ENCODE measurements at places on chromosomes 4 and X.

DNA sequence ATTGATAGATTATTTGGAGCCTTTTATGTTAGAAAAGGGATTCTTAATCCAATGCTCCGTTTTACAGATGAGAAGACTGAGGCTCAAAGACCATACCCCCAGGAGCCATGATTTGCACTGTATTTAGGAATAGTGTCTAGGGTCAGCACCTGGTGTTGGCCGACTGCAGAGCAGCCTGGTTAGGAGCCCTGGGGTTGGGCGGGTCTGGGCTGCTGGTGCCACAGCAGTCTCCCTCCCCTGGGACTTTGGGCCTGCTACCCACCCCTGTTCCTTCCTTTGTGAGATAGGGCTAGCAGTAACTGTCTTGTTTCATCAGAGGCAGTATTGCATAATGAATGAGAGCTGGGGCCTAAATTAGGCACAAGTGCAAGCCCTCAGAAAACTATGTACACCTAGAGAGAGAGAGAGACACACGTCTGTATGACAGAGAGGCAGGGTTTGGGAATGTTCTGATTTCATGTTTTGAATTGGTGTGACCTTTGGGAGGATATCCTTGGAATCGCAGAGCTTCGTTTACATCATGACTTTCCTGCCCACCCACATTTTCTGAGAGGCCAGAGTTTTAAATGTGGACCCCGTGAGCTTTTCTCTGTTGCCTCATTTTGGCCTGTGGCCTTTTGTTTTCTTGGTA is 111.7 kb downstream of the PTTG2 start:
- no peak for DNase-seq

GRCh38 chr4:89759426-89759825 is 77.5 kb downstream of the SNCA start:
- DNase-seq = no peak

DNA sequence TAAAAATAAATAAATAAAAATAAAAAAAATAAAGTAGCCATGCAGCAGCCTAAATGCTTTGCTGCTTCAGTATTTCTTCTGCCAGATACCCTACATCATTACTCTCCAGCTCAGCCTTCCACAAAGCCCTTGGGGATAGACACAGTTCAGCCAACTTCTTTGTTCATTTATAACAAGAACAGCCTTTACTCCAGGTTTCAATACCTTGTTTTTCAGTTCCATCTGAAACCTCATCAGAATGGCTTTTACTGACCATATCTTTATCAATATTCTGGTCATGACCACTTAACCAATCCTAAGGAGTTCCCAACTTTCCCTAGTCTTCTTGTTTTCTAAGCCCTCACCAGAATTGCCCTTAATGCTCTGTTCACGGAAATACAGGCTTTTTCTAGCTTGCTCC is 128.3 kb upstream of the MED14 start:
- no peak for DNase-seq

DNA sequence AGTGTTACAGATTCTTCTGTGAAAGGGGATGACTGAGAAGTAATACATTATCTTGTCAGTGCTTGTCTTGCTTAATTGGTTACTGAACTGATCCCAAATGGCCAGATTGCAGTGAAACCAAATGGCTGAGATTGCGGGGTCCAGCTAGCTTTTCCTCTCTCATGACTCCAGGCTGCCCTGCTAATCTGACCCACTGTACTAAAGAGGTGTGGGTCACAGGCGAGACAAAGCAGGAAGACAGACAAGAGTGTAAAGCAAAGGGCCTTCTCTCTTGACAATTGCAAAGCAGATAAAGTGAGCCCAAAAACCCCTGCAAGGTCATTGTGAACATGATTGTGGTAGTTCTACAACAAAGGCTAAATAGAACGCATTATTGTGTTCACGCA is 2.1 kb downstream of the TMEM150C start:
- DNase-seq = no peak

GRCh38 chrX:9859711-9860555 is 73.7 kb downstream of the SHROOM2 start:
- DNase-seq = no peak

DNA sequence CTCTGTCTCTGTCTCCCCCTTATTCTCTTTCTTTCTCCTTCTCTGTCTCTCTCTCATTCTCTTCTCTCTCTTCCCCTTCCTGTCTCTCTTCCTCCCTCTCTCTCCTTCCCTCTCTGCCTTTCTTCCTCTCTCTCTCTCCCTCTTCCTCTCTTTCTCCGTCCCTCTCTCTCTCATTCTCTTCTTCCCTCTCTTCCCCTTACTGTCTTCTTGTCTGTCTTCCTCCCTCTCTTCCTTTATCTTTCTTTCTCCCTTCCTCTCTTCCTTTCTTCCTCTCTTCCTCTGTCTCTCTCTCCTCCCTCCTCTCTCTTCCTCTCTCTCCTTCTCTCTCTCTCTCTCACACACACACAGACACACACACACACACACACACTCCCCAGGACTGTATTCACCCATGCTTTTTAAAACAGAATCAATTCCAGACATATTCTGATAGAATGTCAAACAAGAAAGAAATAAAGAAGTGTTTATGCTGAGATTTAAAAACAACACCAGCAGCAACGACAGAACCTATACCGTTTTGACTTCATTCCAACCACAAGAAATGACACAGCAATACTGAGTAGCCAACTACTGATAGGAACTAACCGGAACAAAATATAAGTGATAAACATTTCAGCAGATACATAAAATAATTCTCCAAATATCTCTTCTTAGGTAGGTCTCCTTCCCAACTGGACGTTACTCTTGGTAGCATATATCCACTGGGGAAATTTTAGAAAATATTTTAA is 296.7 kb downstream of the ASMT start:
- DNase-seq = no peak

DNA sequence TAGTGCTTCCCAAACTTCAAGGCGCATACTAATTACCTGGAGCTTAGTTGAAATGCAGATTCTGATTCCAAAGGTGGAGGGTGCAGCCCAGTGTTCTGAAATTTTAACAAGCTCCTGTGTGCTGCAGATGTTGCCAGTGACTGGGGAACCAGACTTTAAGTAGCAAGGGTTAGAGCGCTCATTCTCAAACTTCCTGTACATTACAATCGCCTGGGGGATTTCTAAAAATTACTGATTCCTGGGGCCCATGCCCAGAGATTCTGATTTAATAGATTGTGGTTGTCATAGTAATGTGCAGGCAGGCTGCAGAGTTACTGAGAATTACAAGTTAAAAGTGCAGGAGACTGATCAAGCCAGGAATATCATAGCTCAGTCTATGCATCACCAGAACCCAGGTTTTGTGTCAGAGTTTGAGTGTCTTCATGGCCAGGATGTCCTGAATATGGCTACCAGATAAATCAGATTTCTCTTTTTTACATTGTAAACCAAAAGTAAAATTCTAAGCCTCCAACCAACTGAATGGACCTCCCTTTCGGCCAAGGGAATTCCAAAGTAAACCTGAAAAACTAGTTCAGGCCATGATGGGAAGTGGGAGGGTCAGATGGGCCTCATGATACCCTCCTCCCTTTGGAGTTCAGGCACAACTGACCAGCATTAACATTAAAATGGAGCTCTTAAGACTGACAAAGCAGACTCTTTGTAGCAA is 121.6 kb downstream of the ATXN3L start:
- no peak for DNase-seq

GRCh38 chr4:87530868-87531267 is 1.7 kb upstream of the SPARCL1 start:
- DNase-seq = no peak

DNA sequence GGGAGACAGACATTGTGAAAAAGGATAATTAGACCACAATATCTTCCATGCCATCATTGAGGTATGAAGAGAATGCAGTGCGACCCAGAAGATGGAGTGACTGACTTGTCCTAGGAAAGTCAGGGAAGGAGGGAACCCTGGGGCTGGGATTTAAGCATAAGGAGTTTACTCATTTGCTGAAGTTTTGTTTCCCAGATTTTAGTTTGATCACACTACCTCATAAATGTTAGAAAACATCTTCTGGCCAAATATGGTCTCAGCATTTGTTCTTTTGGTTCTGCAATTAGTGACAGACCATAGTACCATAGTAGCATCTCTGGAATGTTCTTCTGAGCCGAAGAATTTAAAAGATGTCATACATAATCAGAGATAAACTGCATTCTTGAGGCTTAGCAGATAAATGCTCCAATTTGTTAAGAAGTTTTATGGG is 96.5 kb upstream of the PGRMC2 start:
- no peak for DNase-seq

DNA sequence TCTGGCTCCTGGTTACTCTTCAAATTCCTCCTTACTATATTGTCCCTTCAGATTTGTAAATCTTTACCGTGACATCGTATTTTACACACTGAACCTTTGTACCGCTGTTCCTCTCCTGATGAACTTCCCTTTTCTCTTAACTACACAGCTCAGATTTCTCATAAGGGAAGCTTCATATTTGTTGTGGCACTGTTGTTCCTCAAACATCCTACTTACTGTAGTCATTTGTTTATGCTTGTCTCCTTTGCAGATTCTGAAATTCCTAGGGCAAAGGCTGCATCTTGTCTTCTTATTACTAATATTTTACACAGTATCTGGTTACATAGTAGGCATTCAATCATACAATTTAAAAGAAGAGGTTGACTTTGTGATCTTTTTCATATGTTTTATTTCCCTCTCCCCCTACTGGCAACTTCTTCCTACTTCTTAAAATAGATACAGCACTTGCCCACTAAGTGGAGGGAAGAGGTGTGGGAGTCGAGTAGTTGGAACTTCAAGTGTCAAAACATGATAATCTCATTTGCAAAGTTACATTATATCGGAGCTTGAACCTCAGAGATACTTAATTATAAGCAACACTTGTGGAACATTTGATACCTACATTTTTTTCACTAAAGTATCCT is 50.0 kb downstream of the TET2 start:
- DNase-seq = no peak

DNA sequence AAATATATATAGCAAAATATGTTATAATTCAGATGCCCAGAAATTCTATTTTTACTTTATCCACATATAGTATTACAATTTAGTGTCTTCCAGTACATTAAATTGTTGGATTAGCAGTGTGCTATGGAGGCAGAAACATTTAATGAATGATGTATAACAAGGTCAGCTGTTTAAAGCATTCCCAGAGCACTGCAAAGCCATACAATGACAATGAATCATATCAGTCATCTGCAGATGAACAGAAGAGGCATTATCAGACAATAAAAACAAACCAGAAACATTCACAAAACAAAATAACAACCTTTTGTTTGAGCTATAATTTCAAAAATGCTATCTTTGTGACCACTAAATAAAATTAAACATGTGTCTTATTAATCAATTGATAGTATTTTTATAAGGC is 524.2 kb downstream of the FAT4 start:
- DNase-seq = no peak

GRCh38 chr4:116942315-116942714 is 143.1 kb downstream of the TRAM1L1 start:
- no peak for DNase-seq

DNA sequence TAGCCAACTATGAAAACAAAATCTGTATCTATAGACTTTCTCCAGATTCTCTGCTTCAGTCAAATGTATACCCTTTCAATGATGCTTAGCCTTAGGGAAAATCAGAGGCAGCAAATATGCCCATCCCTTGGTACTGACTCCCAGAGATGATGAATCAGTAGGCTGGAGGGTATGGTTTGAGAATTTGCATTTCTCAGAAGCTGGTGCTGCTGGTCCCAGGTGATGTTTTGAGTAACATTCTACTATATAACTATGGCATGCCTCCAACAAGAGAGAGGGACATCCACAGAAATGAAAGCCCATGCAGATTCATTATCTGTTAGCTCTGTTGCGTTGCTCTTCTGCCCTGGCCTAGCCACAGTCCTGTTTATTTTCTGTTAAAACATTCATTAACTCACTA is 13.6 kb downstream of the TNIP3 start:
- DNase-seq = no peak

DNA sequence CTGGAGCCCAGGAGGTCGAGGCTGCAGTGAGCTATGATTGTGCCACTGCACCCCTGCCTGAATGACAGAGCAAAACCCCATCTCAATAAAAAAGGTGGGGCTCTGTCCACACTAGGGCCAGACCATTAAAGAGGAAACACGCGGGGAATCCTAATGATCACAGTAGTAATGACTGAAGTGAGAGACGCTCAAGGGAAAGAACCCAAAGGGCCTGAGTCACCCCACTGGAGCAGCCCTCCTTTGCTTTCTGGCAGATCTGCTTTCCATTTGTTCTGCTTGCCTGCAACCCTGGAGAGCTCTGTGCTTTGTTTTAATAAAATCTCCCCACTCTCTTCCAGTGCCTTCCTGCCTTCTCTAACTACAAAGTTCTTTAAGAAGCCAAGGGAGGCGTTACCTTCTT is 5.0 kb downstream of the TFDP3 start:
- DNase-seq = no peak

GRCh38 chr4:2648159-2648814 is 107.8 kb downstream of the TNIP2 start:
- no peak for DNase-seq

Data from stimulated activated naive CD8-positive, alpha-beta T cell treated with anti-CD3 and anti-CD28 coated beads, Interleukin-15, amount 100 ng/mL, for 72 hours (primary cell).